Naive thymus-derived CD4-positive, alpha-beta T cell (primary cell): ENCODE measurements at places on chromosomes 6 and 20.
A peak's percentile ranks its signal among the peaks of the same experiment; 100 is the strongest.

GRCh38 chr6:91437315-91437729 lies 850.5 kb upstream of the MAP3K7 start:
- no peak for DNase-seq
- H3K4me3 ChIP-seq, result no peak overlapping the region
- H3K4me1 ChIP-seq, result no peaks in the 10 kb centered on the region
- H3K27ac ChIP-seq, result no peak overlapping the region

DNA sequence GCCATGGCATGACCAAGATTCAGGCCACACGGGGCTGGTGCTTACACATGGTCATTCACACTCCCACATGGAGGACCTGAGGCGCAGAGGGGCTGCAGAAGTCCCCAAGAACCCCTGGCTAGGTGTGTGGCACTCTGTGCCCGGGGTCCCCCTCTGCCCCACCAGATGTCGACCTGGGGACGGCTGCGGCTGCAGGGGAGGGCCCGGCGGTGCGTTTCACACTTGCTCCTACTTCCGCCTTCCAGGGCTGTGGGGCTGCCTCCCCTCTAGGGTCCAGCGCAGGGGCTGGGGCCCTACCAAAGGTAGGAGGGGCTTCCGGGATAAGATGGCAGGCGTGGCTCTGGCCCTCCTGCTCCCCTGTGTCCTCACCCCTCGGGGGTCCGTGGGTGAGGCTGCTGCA lies 81.1 kb upstream of the SLCO4A1 start:
- no peak overlapping the region for H3K4me3 ChIP-seq
- H3K27me3 ChIP-seq, result no peaks in the 10 kb centered on the region
- no peaks in the 10 kb centered on the region for H3K36me3 ChIP-seq
- DNase-seq, result no peak

- no peaks in the 10 kb centered on the region for H3K4me1 ChIP-seq
- H3K36me3 ChIP-seq, result no peaks in the 10 kb centered on the region
- H3K27me3 ChIP-seq, result no peaks in the 10 kb centered on the region
These were observed 123.4 kb upstream of the ECI2 start for GRCh38 chr6:4258733-4259132.

DNA sequence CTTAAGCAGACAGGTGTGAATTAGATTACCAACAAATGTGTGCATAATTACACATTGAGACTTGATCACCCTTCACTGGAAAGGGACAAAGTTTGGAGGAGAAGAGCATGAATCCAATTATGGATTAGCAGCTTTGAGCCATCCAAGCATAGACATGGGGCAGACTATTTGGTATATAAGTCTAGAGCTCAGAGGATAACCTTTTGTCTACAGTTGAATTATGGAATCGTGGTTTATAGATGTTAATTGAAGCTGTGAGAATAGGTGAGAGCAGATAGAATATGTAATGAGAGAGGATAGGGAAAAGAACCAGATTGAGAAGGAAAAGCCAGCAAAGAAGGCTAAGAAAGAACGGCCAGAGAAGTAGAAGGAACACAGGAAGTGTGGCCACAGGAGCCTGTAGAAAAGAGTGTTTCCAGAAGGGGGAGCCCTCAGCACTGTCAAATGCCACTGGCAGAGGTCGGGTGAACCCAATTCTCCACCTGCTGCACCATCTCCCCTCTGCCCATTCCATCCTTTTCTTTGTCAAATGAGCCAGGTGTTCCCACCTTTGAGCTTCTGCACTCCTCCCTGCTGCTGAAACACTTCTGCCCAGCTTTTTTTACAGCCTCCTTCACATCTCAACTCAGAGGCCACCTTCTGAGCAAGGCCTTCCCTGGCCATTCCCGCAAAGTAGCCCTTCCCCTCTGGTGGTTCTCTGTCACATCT lies 7.3 kb downstream of the DNTTIP1 start:
- H3K36me3 ChIP-seq, result peaks cover 26% of the 10 kb centered on the region
- no peaks in the 10 kb centered on the region for H3K27me3 ChIP-seq
- no peak overlapping the region for H3K4me3 ChIP-seq
- H3K4me1 ChIP-seq, result peaks cover 4% of the 10 kb centered on the region
- peak; percentile 51 for DNase-seq

GRCh38 chr6:159943968-159944598 lies 24.8 kb upstream of the IGF2R start:
- no peak for DNase-seq
- H3K27ac ChIP-seq, result no peak overlapping the region
- H3K4me1 ChIP-seq, result no peaks in the 10 kb centered on the region
- H3K36me3 ChIP-seq, result no peaks in the 10 kb centered on the region

GRCh38 chr6:159586684-159587083 lies 106.4 kb downstream of the SOD2 start:
- H3K4me1 ChIP-seq, result no peaks in the 10 kb centered on the region
- DNase-seq, result no peak
- H3K27ac ChIP-seq, result no peak overlapping the region
- H3K36me3 ChIP-seq, result no peaks in the 10 kb centered on the region
- no peaks in the 10 kb centered on the region for H3K27me3 ChIP-seq
